Fibroblast of skin of back (primary cell): ENCODE measurements at places on chromosomes 7 and 10.
A peak's percentile ranks its signal among the peaks of the same experiment; 100 is the strongest.

- DNase-seq: no peak
These were observed 16.5 kb upstream of the CHN2 start for GRCh38 chr7:29177963-29178600.

DNA sequence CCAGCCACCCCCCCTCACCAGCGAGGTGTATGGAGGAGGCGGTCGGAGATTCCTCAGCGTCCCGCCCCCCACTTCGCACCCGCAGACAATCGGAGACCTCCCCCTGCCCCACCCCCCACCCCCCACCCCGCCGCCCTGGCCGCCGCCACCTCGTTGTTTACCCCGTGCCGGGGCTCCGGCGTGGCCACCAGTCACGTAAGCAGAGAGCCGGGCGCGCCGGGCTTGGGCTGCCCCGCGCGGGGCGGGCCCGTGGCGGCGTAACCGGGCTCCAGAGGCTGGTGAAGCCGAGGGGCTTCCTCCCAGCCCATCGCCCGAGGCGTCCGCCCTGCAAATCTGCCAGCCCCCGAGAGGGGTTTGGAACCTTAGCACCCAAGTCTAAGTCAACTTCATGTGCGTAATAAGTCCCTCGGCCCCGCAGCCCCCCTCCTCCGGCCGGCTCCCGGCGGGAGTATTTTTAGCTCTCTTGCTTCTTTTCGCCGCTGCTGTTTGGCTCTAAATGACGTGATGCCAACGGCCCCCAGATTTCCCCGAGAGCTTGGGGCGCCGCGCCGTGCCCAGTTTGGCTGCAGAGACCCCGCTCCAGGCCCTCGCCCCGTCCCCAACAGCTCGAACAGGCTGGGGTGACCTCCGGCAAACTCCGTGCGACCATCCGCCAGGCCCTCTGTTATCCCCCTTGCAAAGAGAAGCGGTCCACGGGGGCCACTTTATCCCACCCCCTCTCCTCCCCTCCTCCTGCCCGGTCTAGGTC lies 2.7 kb downstream of the MXI1 start:
- peak; percentile 74 for DNase-seq

DNA sequence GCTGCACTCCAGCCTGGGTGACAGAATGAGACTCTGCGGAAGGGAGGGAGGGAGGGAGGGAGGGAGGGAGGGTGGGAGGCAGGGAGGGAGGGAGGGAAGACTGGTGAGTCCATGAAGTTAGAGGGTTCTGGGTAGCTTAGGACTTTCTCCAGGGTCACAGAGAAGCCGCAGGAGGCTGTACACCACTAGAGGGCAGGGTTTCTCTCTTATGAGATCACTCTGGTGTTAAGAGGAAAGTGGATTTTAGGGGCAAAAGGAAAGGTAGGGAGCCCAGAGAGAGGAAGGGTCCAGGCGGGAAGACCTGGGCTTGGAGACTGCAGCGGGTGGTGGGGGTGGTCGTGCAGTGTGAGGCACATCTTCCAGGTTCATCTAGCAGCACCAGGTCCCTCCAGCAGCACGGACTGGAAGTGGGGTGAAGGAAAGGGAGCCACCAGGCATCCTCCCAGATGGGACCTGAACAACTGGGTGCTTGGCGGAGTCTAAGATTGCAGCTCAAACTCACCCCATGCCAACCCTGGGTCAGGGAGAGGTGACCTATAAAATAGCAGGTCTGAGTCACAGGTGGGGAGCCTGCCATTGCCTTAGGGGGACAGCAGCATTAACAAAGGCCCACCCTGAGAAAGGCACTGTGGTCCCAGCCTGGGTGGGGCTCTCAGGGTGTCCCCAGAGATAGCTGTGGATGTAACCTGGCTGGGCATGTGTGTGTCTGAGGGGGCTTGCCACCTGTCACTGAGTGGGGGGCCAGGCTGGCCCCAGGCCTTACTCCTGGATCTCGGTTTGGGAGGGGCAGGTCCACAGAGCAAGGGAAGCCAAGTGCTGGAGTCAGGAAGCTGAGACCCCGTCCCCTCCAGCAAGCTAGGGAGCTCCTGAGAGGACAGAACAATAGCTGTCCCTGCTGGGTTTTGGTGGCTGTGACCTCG lies 48.5 kb upstream of the SLC29A3 start:
- peak; percentile 77 for DNase-seq

- peak; percentile 72 for DNase-seq
These were observed 1227.8 kb upstream of the SORCS1 start for GRCh38 chr10:108392286-108392685.

DNA sequence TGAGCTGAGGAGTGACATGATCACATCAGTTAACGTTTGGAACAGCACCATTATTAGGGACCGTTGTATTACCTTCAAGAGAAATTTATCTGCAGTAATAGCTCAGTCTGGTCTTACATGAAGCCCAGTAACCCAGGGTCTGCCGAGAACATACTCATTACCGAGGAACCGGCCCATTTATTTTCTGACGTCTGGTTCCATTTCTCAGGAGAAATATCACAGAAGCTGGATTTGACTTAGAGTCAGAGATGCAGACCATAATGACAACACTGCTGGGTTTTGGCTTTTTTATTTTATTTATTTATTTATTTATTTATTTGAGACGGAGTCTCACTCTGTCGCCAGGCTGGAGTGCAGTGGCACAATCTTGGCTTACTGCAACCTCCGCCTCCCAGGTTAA lies 163.1 kb downstream of the CCDC3 start:
- no peak for DNase-seq
